ENCODE measurements at places on chromosomes 4 and X. TPM values are rescaled to one million over a fixed set of nuclear protein-coding genes. Genes with fewer than 3 reads are reported as not detected.

- no peaks in the 10 kb centered on the region for H3K36me3 ChIP-seq
- H3K4me3 ChIP-seq, result no peak overlapping the region
- H3K4me1 ChIP-seq, result no peaks in the 10 kb centered on the region
- no peak for DNase-seq
- H3K27ac ChIP-seq, result no peak overlapping the region
Observed at GRCh38 chr4:73664470-73664869, 44.2 kb upstream of the RASSF6 start.

Gene CLCN5
- total RNA-seq, result 2.0 TPM

- H3K4me3 ChIP-seq, result no peak overlapping the region
- H3K27me3 ChIP-seq, result no peaks in the 10 kb centered on the region
- H3K36me3 ChIP-seq, result no peaks in the 10 kb centered on the region
- DNase-seq, result no peak
- no peaks in the 10 kb centered on the region for H3K4me1 ChIP-seq
Observed at GRCh38 chrX:38664285-38664684, 102.9 kb downstream of the TSPAN7 start.

- H3K4me1 ChIP-seq, result peaks cover 4% of the 10 kb centered on the region
- no peaks in the 10 kb centered on the region for H3K27me3 ChIP-seq
- H3K36me3 ChIP-seq, result no peaks in the 10 kb centered on the region
- peak overlapping the region; percentile 61 for H3K27ac ChIP-seq
Observed at GRCh38 chr4:101191302-101192098, 155.8 kb downstream of the PPP3CA start.

Gene HNRNPD
- 102 TPM for total RNA-seq

All from ascending aorta (tissue), 2 donors.